Gastrocnemius medialis (tissue), 4 donors: ENCODE measurements at places on chromosomes 6 and 20.

DNA sequence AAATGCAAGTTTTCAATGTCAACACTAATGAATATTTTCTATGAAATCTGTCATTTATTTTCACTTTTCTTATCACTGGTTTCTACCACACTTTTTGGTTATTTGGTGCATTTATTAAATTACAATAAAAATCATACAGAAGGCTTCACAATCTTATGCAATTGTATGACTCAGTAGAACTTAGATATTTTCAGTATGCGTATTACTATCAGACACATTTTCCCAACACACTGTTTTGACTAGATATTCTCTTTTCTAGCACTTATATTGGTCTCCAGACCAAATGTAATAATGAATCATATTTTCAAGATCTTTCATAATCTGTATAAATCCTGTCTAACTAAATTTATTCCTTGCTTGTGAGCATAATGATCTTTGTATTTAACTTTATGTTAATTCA is 74.1 kb downstream of the FAM83B start:
- DNase-seq, result no peak

DNA sequence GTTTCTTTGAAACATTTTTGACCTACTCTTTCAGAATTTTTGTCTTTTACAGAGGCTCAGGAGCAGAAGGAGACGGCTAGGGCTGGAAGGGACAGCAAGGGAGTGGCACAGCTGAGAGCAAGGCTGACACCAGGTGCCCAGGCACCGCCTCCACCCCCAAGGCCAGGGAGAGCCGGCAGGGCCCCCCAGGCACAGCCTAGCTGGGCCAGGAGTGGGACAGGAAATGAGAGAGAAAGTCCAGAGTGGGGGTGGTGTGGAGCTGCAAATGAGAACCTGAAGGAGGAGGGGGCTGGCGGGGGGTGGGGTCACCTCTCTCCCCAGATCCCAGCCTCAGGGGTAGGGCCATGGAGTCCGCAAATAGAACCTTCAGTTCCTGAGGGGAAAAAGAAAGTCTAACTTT is 236.7 kb downstream of the CDC5L start:
- DNase-seq, result no peak

DNA sequence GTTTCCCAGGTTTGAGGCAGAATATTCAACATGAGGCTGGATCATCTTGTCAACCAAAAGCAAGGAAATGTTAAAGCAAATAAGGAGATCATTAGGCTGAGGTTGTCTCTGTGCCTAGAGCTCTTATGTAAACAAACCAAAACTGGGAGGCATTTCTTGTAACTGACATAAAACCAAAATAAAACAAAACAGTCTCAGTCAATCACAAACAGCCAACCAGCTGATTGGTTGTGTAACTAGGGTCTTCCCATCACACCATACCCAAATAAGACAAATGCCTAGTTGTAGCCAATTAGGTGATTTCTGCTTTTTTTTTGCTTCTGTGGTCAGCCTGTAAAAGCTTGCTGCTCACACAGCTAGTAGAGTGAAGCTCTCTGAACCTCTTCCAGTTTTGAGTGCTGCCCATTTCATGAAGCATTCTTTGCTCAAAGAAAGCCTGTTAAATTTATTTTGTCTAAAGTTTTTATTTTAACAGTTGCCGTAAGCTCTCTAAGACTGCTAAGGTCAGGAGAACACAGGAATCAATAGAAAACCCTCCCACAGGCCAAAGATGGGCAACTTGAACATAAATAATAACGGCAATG is 8.9 kb upstream of the FITM2 start:
- no peak for DNase-seq

DNA sequence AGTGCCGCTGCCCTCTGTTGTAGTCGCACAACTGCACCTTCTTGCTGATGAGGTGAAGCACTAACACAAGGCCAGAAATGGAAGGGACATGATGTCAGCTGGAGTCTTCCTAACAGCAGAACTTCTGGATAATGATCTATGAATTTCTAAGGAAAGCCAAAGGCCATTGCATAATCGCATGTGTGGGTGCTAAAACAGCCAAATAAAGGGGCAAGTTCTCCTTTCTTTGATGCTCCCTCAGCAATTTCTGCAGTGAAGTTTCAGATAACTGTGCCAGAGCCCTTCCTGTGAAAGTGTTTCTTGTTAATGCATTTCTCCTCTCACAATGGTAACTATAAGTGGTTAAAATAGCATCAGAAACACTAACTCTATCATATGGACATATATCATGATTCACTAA is 8.0 kb upstream of the F13A1 start:
- DNase-seq, result no peak

GRCh38 chr6:24329022-24329421 is 28.8 kb downstream of the DCDC2 start:
- DNase-seq, result no peak

- no peak for DNase-seq
These were observed 93.5 kb downstream of the SNAP25 start for GRCh38 chr20:10312111-10312510.

GRCh38 chr20:51659491-51660050 is 108.6 kb downstream of the ATP9A start:
- no peak for DNase-seq

- DNase-seq, result no peak
These were observed 35.8 kb downstream of the AKAP12 start for GRCh38 chr6:151275566-151275965.

DNA sequence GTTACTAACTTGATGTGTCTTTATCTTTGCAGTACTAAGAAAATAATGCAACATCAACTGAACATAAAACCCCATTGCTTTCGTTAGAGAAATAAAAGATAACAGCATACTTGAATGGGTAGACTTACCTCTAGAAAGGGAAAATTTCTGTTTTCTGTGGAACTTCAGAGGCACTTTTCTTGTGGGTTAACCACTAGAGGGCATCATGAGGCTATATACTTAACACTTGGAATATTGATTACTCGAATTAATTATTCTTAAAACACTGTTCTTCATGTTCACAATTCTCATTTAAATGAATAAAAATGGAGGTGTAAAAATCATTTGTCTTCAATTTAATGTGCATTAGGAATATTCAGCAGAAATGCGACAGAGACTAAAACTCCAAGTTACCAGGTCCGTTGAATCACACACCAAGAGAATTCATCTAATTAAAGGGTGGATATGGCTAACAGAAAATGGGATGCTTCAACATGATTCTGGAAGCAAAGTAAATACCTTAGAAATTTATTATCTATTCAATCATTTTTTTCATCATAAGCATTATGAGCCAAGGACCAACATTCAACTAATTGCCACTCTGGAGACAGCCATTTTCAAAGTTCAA is 330.8 kb upstream of the PREP start:
- DNase-seq, result no peak
